ENCODE measurements at places on chromosomes 5 and 9.

GRCh38 chr5:116521173-116521872, 53.3 kb downstream of the SEMA6A start:
- no peak for DNase-seq

- no peak for DNase-seq
Measured at GRCh38 chr5:64437496-64437895, 68.3 kb upstream of the RGS7BP start.

GRCh38 chr5:52339285-52339684, 448.4 kb upstream of the ITGA1 start:
- DNase-seq, result no peak

GRCh38 chr5:81971111-81971711, 612 bp upstream of the ATG10 start:
- DNase-seq, result no peak

DNA sequence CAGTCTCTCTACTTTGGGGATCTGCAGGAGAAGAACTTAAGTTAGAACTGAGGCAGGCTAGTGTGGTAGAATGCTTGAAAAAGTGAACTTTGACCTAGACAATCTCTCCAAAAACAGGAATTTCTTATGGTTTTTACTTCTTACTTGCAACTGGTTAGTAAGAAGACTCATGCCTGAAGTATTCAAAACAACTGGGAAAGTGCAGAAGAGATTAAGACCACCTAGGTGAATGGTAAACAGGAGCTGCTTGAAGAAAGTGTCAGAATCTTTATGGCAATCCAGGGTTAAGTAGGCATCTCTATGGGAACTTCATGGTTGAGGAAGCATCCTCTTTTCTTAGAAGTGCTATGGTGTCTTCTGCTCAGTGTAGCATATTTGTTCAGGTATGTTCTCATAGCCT, 428.6 kb upstream of the TLE4 start:
- no peak for DNase-seq

DNA sequence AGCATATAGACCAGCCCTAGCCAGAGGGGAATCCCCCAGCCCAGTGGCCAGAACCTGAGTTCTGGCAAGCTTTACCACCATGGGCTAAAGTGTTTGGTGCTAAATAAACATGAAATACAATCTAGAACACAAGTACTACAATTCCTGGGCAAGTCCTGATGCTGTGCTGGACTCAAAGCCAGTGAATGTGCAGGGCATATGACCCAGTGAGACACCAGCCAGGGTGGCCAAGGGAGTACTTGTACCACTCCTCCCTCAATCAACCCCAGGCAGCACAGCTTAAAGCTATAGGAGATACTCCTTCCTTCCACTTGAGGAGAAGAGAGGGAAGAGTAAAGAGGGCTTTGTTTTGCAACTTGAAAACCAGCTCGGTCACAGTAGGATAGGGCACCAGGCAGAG, 63.6 kb downstream of the SSBP2 start:
- DNase-seq, result no peak

DNA sequence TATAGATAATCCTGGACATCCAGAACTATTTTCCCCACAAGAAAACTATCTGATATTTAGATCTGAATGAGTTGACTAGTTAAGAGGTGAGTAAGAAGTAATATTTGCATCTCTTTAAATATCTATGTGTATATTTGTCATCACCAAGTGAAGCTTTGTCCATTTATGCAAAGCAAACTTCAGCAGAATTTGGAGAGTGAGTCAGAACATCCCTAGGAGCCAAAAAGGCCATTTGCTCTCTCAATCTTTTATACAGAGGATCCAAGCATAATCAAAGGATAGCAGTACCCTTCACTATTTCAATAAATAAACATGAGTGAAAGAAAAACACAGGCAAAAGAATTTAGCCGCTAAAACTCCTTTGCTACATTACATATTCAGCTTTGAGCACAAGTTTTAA, 454.4 kb downstream of the NR2F1-AS1 start:
- DNase-seq, result no peak
